ENCODE measurements at places on chromosomes 3 and 15.

- DNase-seq: no peak
These were observed 588.4 kb downstream of the NAALADL2 start for GRCh38 chr3:175447521-175447920.

DNA sequence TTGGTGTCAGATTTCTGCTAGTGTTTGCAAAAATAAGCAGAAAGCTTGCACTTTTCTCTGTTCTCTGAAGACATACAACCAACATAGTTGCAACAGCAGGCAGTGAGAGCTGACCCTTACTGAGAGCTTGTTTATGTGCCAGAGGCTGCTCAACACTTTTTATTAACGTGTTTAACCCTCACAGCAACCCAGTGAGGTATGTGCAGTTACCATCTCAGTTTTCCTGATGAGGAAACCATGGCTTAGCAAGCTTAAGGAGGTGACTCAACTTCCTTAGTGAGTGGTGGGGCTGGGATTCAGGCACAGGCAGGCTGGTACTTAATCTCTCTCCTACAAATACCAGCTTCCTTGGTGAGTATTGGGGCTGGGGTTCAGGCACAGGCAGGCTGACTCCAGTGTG, 158.1 kb upstream of the CTDSPL start:
- no peak for DNase-seq

DNA sequence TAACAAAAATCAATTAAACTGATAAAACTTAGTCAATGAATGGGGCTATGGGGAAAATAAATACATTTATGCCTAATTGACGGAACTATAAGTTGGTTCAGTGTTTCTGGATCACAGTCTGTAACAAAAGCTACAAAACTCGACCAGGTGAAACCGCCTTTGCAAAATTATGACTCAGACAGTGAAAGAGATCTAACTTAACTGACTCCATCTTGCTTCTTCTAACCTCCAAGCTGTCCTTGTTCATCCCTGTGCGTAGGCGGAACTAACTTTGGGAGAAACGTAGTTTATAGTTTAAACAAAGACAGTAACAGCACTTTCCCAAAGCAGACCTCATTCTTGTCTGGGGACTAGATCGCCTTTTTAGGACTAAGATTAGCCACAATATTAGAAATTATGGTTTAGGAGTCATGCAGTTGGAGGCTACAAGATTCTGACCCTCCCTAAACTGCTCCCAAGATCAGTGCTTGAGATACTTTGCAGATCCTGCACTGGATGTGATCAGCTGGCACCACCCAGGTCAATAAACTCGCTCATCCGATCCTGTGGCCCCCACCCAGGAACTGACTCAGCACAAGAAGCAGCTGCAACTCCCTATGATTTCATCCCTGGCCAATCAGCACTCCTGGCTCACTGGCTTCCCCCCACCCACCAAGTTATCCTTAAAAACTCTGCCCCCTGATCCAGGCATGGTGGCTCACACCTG, 7.2 kb upstream of the MFGE8 start:
- no peak for DNase-seq

- DNase-seq: no peak
These were observed 8.7 kb downstream of the SLC6A6 start for GRCh38 chr3:14411166-14411526.

GRCh38 chr3:17195192-17195611, 310.4 kb downstream of the PLCL2 start:
- DNase-seq: peak; percentile 89

GRCh38 chr3:43262194-43262593, 24.1 kb upstream of the SNRK start:
- DNase-seq: no peak

GRCh38 chr3:147381596-147381995, 24.7 kb downstream of the ZIC4 start:
- no peak for DNase-seq

DNA sequence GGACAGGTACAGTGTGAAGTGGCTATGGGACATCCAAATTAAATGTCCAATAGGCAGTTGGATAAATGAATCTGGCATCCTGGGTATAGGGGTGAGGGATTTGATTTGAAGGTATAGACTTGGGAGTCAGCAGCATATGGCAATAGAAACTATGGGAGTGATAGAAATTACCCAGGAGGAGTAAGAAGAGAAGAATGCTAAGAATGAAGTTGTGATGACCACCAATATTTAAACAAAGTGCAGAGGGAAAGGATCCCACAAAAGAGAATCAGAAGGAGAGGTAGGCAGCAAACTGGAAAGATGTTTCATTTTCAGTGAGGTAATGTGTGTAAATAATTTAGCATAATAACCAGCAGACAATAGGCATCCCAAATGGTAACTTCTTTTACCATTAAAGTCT, 13.8 kb upstream of the MSL2 start:
- DNase-seq: no peak

DNA sequence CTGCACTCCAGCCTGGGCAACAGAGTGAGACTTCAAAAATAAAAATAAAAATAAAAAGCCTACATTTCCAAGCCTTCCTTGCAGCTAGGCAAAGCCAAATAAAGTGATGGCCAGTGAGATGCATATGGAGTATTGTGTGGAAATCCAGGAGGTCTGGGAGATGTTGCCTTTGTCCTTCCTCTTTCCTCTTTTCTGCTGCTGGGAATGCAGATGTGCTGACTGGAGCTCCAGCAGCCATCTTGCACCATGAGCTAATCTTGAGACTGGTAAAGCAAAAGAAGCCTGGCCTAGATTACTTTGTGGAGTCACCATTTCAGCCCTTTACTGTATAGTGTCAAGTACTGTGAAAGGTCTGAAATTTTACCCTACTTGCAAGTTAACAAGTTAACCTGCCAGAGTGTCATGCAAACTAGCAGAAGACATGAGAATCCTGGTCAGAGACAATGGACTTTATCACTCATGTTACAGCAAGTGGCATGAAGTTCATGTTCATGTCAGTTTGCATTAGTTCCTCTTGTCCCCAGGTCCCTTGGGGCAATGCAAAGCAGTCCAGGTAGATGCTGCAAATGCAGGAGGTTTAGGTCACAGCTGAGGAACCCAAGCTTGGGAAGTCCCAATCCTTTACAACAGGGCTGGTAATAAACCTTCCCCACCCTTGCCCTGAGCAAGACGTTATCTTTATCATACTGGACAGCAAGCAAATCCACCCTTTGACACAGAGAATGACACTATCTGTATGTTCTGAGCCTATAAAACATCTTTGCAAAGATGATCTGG, 103.1 kb downstream of the TLE3 start:
- no peak for DNase-seq

DNA sequence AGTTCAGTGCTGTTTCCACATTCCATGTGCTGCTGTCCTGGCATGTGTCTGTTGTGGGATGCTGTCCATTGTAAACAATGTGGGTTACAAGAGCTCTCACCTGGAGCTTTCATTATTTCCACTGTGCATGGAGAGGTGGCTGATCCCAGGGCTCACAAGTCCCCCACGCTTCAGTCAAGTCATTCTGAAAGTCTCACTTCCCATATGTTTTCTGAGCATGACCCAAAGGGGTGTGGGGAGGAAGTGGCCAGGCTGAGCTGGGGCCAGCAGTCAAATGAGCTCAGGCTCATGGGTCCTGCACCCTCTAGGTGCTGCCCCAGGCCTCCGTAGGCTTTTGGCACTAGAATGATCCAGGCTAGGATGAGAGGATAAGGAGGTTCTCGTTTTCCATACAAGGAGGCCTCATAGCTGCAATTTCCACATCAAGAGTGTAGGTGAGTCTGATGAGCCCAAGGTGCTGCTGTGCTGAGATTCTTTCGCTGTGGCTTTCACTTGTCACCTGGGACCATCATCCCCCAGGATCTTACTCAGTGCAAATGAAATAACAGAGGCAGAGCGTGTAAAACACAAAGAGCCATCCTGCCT, 22.0 kb downstream of the STARD5 start:
- DNase-seq: no peak

DNA sequence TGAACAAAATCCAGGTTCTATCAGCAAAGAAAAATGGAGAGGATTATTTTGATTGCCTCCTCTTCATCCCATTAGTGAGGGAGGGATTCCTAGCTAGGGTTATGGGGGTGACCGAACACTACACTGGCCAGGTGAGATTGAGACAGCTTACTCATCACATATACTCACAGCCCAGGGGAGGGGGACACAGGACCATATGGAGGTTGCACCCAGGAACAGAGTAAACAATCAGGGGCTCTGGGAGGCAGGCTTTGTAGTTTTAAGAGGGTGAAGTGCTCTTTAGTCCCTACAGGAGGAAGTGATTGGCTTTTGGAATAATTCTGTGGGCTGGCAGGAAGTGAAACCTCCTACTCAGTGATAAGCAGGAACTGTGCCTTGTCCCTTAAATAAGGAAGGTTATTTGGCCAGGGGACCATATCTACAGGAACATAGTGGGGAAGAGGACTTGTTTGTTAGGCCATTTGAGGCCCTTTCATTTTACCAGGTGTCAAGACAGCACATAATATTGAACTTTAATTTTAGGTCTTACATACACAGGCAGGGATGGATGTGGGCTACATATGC, 17.5 kb upstream of the KCTD6 start:
- peak; percentile 60 for DNase-seq

DNA sequence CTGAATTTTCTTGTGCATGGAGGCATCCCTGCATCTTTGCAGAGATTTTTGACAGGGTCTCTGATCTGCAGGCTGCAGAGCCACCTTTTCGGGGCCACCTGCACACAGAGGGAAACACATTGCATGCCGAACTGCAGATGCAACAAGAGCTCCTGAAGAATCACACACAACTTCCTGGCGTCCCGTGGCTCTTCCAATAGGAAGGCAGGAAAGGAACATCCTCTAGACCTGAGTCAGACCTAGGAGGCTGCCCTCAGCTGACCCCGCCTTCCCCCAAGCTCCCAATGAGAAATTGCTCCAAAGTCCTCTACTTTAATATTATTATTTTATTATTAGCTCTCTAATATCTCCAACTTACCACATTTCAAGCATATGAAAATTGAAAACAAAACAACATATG, 213.2 kb upstream of the ARRDC4 start:
- no peak for DNase-seq

Measured in NCI-H2171 treated with DMSO at 0.1 percent for 48 hours (cell line).